Ureter (tissue), 1 donor: ENCODE measurements at places on chromosomes 1 and 21. TPM values are rescaled to one million over a fixed set of nuclear protein-coding genes. Genes with fewer than 3 reads are reported as not detected.

GRCh38 chr21:37405629-37406028 lies 39.1 kb downstream of the DYRK1A start:
- DNase-seq = no peak

DNA sequence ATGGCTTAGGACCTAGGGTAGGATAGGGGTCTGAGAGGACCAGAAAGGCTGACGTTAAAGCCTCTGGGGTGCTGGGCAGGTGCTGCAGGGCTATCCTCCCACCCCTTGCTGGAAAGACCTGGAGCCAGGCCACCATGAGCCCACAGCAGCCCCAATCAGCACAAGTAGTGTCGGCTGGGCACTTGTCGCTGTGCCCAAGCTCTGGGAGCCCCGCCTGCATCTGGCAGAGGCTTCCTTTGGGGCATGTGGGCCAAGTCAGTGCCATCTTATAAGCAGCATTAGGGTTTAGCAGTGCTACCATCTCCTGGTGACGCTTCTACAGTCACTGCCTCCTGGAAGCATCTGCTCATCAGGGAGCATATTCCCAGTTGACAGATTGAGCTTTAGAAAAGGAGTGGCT lies 31.3 kb downstream of the MAN1C1 start:
- no peak for DNase-seq

DNA sequence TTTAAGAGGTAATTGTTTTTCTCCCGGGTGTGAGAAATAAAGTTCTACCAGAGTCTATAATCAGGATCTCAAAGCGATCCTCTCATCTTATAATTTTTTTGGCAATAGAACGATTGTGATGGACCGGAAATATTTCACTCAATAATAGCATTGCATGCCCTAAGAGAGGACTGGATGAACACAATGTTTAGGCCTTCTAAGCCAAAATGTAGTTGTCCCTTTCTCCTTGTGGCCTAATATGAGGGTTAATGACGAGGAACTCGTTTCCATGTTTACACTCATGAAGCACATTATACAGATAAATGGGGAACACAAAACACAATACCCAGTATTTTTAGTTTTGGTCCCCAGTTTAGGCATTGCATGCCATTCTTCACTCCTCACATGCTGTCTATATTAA lies 5.9 kb downstream of the TBX15 start:
- no peak for DNase-seq

- DNase-seq = no peak
Observed at GRCh38 chr1:71154429-71154828, 73.6 kb upstream of the ZRANB2 start.

DNA sequence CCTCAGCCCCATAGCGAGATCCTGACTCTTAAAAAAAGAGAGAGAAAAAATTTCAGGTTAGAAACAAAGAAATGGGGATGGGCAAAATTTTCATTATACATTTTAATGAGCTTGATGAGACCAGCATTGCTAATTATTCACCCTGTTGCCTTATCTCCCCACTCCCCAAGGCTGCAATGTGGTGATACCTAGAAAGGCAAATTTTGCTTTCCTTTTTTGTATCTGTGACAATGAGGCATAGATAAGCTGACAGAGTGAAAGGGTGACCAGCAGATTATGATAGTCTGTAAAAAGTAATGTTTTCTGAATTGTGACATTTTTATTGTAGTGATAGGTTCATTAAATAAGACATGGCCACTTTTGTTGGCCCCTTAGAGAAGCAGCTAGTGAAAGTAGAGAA lies 12.9 kb downstream of the SRRM1 start:
- DNase-seq = no peak

CBR3 gene
- 1.8 TPM for total RNA-seq

GRCh38 chr1:165468726-165469249 lies 23.9 kb upstream of the RXRG start:
- DNase-seq = no peak

DNA sequence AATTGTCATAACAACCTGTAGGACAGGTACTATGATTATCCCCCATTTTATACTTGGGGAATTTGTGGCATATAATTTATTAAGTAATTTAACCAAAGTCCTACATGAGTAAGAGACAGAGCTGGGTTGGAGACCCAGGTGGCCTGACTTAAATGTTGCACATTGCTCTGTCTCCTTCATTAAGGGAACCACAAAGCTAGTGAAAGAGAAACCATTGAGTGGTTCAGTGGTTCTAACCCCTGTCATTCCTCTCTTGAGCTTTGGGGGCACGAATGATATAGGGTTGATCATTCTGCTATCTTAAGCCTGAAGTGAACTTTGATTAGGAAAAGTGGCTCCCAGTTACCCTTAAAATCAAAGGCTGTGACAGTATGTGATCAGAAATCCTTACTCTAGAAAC lies 5.3 kb upstream of the MAP3K7CL start:
- DNase-seq = no peak

GPR161 gene
- 7.6 TPM for total RNA-seq

DNA sequence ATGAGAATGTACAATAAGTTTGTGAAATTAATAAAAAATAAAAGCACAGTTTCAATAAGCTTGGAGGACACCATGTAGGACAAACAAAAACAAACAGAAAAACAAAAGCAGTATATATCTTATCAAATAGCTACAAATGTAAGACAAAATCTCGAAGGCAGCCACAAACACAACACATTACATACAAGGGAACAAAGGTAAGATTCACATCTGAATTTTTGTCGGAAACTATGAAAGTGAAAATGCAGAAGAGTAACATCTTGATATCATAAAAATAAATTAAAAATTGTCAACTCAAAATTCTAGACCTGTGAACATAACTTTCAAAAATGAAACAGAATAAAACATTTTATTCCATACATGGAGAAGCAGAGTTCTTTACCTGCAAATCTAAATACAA lies 1049.5 kb upstream of the ADGRL2 start:
- no peak for DNase-seq
